G401 (cell line): ENCODE measurements at places on chromosomes 7 and 10.

DNA sequence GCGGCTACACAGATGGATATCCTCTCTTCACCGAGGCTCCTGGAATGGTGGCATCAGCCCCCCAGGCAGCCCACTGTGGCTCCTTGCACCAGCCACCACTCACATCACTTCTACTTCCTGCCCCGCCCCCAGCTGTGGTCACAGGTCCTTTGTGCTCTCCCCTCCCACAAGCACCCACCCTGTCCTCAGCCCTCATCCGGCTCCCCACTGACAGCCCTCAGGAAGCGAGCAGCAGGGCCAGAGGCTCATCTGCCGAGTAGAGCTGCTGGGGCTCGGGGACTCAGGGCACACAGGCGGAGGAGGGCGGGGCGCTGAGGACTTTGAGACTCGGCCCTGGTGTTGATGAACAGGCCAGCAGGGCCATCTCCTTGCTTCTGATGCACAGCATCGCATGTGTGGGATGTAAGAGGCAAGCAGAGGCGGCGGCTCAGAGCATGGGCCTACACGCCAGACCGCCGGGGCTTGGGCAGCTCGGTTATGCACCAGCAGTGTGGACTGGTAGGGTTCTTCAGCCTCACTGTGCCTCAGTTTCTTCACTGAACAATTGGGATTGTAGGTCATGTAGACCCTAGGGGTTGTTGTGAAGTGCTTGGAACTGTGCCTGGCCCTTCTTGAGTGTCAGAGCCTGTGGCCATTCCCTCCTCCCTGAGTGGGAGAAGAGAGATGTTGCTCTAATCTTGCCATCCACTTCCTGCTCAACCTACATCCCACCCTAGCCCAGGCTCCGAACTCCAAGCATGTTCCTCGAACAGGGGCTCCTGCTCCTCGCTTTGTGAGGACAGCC, at the start of gene PRF1:
Gene PRF1, minus strand, starts transcription at position 77 of the 784 bp plus-strand sequence. CDS start 1,839 bp downstream, outside the sequence.
- DNase-seq, result no peak

DNA sequence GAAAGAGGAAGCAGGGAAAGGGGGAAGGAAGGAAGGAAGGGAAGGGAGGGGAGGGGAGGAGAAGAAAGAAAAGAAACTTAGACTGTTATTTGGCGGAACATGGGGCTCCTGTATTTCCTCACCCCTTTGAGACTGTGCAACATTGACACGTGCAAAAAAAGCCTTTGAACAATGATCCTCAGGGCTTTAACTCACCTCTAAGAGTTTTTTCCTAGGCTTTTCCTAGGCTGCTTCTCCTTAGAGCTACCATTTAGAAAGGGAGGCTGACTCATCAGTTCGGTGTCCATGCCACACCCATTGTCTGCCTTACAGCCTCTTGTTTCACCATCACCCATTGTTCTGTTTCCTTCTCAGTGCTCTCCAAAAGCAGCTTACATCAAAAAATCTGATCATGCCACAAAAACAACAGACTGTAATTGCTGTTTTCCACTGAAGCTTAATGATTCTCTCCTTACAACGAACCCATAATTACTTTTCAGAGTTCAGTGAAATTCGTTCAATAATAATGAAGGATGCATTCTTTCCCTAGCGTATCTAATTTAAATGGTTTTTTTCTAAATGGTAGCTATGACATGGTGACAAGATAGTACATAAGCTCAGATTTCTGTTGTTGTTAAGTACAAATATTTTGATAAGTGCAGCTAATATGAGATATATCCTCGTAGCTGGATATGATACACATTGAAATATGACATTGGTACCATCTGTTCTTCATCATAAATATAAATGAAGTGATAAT, 90.8 kb downstream of the PRLHR start:
- no peak for DNase-seq

DNA sequence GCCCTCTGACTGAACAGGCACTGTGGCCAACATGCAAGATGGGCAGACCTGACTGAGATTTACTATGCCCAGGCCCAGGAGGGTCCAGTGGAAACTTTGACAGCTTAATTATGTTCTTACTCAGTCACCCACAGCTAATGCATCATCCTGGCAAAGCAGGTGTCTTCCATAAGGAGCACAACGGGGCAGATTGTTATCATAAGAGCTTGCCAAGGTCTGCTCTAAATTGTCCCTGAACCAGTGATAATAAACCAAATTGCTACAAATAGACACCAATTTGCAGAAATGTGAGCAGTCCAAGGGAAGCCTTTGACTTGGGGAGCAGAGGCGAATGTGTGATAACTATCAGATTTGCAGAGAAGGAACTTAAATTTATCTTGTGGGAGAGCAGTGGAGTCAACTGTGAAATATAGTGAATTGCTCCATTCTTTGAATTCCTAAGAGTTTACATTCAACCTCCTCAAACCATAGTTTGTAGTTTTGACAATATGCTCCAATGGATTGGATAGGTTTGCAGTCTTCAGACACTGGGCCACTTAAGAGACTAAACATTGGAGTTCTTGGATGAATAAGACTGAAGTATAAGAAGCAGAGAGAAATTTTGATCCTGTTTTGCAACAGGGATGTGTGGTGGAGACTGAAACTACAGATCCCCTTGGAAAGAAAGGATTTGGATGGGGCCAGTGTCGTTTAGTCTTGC, 494.7 kb downstream of the CCSER2 start:
- DNase-seq, result peak; percentile 95

GRCh38 chr10:37865957-37866803, 8.8 kb upstream of the ZNF248 start:
- DNase-seq, result no peak

DNA sequence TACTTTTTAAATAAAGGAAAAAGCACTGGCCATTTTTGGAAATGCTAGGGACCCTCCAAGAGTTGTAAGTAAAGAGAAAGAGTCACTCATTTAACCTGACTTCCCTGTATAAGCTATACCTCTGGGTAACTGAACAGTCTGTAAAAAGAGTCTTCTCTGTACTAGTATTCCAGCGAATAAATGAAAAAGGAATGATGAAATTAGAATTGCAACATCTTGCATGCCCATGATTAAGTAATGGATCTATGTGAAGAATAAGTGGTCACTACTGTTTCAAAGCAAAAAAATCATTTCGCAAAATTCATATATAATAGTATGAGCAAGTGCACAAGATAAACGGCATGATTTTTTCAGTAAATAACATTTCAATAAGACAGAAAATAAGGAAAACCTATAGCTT, 116.8 kb downstream of the ZFAND4 start:
- no peak for DNase-seq
